CD4-positive, alpha-beta T cell treated with Interleukin-6 for 4 hours (primary cell): ENCODE measurements at places on chromosomes 16 and 17.

DNA sequence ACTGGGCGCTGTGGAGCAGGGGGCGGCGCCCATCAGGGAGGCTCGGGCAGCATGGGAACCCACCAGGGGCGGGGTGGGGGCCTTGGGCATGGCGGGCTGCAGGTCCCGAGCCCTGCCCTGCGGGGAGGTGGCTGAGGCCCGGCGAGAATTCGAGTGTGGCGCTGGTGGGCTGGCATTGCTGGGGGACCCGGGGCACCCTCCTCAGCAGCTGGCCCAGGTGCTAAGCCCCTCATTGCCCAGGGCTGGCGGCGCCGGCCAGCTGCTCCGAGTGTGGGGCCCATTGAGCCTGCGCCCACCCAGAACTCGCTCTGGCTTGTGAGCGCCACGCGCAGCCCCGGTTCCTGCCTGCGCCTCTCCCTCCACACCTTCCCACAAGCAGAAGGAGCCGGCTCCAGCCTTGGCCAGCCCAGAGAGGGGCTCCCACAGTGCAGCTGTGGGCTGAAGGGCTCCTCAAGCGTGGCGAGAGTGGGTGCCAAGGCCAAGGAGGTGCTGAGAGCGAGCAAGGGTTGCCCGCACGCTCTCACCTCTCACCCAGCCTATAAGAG lies 5.9 kb downstream of the ALDH3A2 start:
- no peak for DNase-seq

- no peak for DNase-seq
Measured at GRCh38 chr17:27233059-27233458, 60.9 kb upstream of the WSB1 start.

DNA sequence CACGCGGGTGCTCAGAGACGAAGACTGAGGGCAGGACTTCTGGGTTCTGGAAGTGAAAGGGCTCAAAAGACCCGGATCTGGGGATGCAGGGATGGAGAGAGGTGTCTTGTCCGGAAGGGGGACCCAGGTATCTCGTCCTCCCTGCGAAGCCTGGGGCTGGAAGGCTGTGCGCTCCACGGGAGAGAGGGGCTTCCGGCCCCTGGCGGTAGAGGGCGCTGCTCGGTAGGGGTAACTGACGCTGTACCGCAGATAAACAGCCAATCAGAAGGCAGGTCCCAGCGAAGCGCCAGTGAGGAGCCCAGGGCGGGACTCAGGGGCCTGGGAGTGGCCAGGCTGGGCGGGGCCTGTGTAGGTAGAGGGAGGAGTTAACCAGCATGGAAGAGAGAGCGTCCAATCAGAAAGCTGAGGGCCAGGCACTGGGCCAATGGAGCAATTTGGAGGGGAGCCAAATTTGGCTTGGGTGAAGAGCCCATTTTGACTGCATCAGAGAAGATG lies 804 bp downstream of the TGFB1I1 start:
- DNase-seq = peak; percentile 38

GRCh38 chr17:50297407-50297865 lies 23.2 kb downstream of the TMEM92 start:
- DNase-seq = peak; percentile 82

GRCh38 chr16:85601730-85602401 lies 11.3 kb upstream of the GSE1 start:
- DNase-seq = no peak

DNA sequence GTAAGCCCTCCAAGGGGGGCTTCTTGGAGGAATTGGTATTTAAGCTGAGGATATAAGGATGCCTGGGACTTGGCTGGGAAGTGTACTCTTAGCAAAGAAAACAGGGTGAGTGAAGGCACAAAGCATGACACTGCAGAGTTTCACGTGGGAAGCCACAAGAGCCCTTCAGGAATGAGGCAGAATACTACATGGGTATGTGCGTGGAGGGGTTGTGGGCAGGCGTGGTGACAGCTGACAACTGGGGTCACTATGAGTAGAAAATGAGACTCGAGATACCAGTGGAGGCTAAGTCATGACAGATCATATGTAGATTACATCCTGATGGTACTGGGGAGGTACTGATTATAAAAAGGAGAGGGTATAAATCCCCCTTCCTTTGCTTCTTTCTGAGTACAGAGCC lies 78.1 kb upstream of the XYLT1 start:
- DNase-seq = no peak
